NCI-H345 (cell line): ENCODE measurements at places on chromosomes 4 and X.

- no peak for DNase-seq
Measured at GRCh38 chr4:53039741-53040458, 177.8 kb downstream of the RASL11B start.

GRCh38 chr4:38711066-38711465 is 47.1 kb downstream of the KLF3 start:
- DNase-seq, result peak; percentile 1

- DNase-seq, result no peak
Measured at GRCh38 chr4:37631551-37631950, 54.6 kb downstream of the RELL1 start.

- DNase-seq, result no peak
Measured at GRCh38 chrX:139025816-139026215, 314.3 kb upstream of the FGF13 start.

DNA sequence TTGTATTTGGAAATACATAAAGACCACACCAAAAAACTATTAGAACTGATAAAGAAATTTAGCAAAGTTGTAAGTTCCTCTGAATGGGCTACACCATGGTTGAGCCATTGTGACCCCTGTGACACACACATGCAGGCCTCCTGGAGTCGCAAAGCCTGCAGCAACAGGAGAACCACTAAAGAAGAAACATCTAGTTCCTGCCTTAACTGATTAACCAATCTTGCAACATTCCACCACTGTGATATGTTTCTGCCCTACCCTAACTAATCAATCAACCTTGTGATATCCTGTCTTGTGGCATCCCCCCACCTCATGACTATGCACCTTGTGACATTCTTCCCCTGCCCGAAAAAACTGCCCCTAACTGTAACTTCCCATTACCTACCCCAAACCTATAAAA is 401.8 kb downstream of the PRDM5 start:
- no peak for DNase-seq

DNA sequence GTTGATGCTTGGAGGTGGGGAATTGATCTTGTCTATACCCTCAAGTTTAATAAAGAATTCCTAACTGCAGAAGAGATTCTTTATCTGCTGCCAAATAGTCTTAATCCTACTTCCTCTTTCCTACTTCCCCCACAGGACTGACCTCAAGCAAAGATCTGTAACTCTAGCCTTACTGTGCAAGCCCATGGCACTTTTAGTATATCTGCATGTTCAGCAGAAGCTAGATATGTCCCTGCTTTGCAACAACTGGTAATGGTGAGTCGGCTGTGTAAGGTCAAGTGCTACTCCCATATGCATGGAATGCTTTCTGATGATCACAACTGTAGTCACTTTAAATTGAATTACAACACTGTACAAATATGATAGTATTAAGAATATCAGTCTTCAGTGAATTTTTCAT is 26.3 kb upstream of the PDS5A start:
- no peak for DNase-seq

- no peak for DNase-seq
Measured at GRCh38 chr4:78971326-78971725, 32.1 kb upstream of the PAQR3 start.

DNA sequence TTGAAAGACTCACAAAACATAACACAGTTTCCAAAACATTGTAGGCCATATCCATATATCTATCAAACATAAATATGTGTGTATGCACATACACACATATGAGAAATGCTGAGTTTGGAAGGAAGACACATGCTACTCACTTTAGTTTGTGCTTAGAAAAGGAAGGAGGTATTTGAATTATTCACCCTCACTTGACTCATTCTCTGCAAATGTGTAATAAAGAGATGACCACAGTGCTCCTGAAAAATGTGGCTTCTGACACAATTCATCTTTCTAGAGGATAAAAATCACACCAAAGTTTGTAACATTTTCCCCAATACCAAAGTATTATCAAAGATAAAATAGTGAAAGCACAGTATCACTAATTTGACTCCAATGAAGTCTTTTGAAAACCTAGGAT is 950.1 kb downstream of the FAT4 start:
- DNase-seq, result no peak
